ENCODE measurements at places on chromosomes 5 and 9. TPM values are rescaled to one million over a fixed set of nuclear protein-coding genes. Genes with fewer than 3 reads are reported as not detected.

The SEC61B gene
- 127 TPM for total RNA-seq

The NR5A1 gene
- not detected for total RNA-seq

The TSSK1B gene
- not detected for total RNA-seq

The THBS4 gene
- total RNA-seq, result 0.43 TPM

The FRMD3 gene
- total RNA-seq, result 0.13 TPM

The PRR7 gene
- total RNA-seq, result 24.8 TPM

The PAEP gene
- total RNA-seq, result not detected

The CCNJL gene
- not detected for total RNA-seq

The ALDH1A1 gene
- not detected for total RNA-seq

The RIGI gene
- total RNA-seq, result 5.4 TPM

The OMD gene
- total RNA-seq, result not detected

The OLFML2A gene
- total RNA-seq, result 0.38 TPM

The ITK gene
- 0.11 TPM for total RNA-seq

The PCAT7 gene
- total RNA-seq, result not detected

The TEK gene
- total RNA-seq, result 10.2 TPM

The CCIN gene
- 2.8 TPM for total RNA-seq

The LCN9 gene
- total RNA-seq, result not detected

The PHF24 gene
- not detected for total RNA-seq

The TRIM36 gene
- 0.13 TPM for total RNA-seq

The CARD9 gene
- not detected for total RNA-seq

The TAF11L10 gene
- not detected for total RNA-seq

The CDH6 gene
- 7.2 TPM for total RNA-seq

The TAF1L gene
- total RNA-seq, result not detected

The SLC22A4 gene
- 26.3 TPM for total RNA-seq

The TRIP13 gene
- 19.5 TPM for total RNA-seq

The LCN15 gene
- not detected for total RNA-seq

Measured in GM23248 (cell line).